ENCODE measurements at places on chromosomes 3 and 15. TPM values are rescaled to one million over a fixed set of nuclear protein-coding genes. Genes with fewer than 3 reads are reported as not detected.

GRCh38 chr3:15523660-15524417, 2.3 kb upstream of the COLQ start:
- H3K27ac ChIP-seq = no peak overlapping the region
- no peaks in the 10 kb centered on the region for H3K27me3 ChIP-seq
- no peak for DNase-seq
- no peak overlapping the region for H3K4me3 ChIP-seq

DNA sequence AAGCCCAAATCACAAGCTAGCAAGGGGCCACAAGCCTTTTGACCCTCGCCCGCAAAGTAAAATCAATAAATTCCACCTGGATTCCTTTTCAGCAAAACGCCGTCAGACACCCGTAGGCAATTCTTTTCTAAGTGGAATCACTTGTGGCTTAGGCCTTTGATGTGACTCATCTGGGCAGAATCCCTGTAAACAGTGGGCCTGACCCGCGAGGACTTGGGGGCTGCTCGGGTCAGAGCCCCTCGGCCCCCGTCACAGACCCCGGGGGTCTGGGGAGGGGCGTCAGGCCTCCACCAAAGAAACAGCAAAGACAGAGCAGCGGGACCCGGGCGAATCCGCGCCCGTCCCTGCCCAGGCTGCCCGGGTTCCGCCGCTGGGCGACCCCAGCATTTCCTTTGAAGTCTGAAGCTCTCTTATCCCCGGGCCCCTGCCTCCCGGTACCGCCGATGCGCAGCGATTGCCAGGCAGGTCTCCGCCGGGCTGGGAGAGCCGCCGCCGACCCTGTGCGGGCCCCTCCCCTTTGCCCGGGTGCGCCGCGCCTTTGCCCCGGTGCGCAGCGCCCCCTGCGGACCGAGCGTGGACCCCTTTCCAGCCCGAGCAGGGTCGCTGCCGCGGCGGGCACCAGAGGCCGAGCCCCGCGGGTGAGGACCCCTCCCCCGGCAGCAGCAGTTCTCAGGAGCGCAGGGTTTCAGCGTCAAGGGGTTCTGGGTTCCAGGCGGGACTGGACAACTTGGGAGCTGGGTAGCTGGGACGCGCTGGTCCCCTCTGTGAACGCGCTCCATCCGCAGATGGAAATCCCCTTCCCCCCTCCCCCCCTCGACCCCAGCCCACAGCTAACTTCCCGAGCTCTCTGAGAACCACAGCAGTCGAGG, 178.3 kb downstream of the UACA start:
- peak overlapping the region; percentile 49 for H3K4me3 ChIP-seq
- peak overlapping the region; percentile 22 for H3K27ac ChIP-seq
- no peaks in the 10 kb centered on the region for H3K27me3 ChIP-seq

- H3K4me3 ChIP-seq = no peak overlapping the region
- H3K4me1 ChIP-seq = peaks cover 6% of the 10 kb centered on the region
- H3K27me3 ChIP-seq = peaks cover 60% of the 10 kb centered on the region
- no peak overlapping the region for H3K27ac ChIP-seq
- H3K36me3 ChIP-seq = no peaks in the 10 kb centered on the region
These were observed 15.4 kb upstream of the BFSP2 start for GRCh38 chr3:133384331-133385027.

DNA sequence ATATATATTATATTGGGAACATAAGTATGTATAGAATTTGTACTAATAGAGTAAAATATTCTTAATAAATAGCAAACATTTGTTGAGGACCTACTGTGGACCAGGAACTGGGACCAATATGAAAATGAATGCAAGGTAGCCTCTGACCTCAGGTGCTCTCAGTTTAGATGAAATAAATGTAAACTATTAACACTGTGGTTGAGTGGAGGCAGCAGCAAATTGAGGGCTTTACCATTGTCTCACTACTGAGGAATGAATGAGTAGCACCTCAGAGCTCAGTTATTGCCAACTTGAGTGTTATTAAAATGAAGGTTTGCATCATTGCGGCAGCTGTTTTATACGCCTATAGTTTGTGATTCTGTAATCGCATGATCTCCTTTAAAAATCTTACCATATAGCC, 90.9 kb upstream of the CGNL1 start:
- no peaks in the 10 kb centered on the region for H3K4me1 ChIP-seq
- H3K27me3 ChIP-seq = no peaks in the 10 kb centered on the region
- H3K36me3 ChIP-seq = peaks cover 4% of the 10 kb centered on the region
- H3K27ac ChIP-seq = no peak overlapping the region
- H3K4me3 ChIP-seq = no peak overlapping the region
- DNase-seq = no peak

The FGD5 gene
- total RNA-seq = 0.22 TPM

DNA sequence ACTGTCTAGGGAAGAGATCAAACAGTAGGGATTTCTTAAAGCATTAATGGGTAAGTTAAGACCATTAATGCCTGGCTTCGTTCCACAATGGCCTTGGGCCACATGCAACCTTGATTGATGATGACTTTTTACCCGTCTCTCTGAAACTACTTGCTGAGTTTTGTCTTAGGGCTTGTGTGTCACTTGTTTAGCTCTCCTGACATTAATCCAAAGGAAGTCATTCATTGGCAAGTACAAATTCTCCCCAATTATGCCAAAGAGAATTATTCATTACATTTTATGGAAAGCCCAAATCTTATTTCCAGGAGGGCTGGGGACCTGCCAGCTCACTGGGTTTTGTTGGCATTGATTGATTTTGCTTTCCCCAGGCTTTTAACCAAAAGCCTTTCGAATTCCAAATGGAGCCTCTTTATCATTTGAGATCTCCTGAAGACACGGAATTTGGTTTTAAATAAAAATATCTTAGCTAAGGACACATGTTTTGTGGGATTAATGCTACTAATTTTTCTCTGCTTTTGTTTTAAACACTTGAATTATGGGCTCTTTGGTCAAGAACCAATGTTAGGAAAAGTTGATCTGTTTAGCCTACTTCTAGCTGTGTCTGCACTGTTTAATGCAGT, 40.7 kb downstream of the SERPINI1 start:
- DNase-seq = no peak
- no peak overlapping the region for H3K27ac ChIP-seq
- H3K36me3 ChIP-seq = no peaks in the 10 kb centered on the region

DNA sequence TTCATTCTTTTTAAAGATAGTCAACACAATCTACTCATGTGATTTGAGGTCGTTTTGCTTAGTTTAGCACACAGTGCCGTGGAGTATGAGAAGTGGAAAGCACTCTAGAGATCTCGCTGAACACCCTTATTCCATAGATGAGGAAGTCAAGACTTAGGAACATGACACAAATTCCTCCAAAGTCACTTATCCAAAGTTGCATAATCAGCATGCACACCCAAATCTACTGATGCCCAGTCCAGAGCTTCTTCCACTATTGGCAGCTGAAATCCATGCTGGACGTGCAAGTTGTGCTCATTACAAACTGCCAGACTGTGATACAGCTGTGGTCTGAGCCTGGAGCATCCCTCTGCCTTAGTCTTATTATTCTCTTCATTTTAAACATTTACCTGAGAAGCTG, 83.5 kb upstream of the ZNF280D start:
- no peaks in the 10 kb centered on the region for H3K36me3 ChIP-seq
- DNase-seq = no peak
- no peaks in the 10 kb centered on the region for H3K27me3 ChIP-seq

GRCh38 chr3:196800742-196801434, 61.2 kb downstream of the PAK2 start:
- DNase-seq = no peak
- no peak overlapping the region for H3K27ac ChIP-seq
- no peaks in the 10 kb centered on the region for H3K4me1 ChIP-seq
- peaks cover 10% of the 10 kb centered on the region for H3K36me3 ChIP-seq

DNA sequence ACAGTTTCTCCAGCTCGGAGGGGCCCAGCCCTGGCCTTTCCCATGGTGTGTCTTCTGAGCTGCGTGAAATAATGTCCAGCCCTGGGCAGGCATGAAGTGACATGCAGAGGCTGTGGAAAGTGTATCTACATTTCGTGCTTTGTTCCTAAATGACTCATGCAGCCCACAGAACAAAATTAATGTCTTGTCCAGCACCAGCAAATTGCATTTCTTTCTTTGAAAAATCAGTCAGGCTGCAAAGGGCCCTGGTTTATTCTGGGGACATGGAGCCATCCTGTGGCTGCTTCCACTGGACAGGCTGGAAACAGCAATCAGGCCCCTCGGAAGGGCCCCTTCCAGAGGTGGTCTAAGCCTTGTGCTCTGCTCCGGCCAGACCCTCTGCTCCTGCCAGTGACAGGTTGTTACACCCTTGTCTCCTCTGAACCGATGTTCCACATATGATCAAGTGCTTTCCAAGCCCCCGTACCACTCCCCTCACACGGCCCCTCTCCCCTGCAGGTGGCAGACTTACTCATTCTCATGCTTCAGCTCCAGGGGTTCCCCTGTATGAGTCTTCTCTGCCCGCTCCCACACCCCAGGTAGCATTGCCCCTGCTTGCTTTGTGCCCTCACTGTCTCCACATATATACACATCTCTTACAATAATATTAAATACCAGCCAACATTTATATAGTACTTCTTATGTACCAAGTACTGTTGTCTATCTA, 33.7 kb downstream of the CRYGS start:
- H3K36me3 ChIP-seq = no peaks in the 10 kb centered on the region
- peaks cover 39% of the 10 kb centered on the region for H3K27me3 ChIP-seq
- no peak overlapping the region for H3K27ac ChIP-seq
- H3K4me3 ChIP-seq = no peak overlapping the region
- no peaks in the 10 kb centered on the region for H3K4me1 ChIP-seq

Measured in HCT116 (cell line).